ENCODE measurements at places on chromosomes 16 and 17. TPM values are rescaled to one million over a fixed set of nuclear protein-coding genes. Genes with fewer than 3 reads are reported as not detected.

Gene APOBR
- not detected for total RNA-seq

Gene KRT24
- total RNA-seq = not detected

Gene EXOC3L1
- total RNA-seq = 0.98 TPM

Gene OR3A3
- not detected for total RNA-seq

Gene IFT20
- 46.9 TPM for total RNA-seq

Gene KRTAP4-6
- not detected for total RNA-seq

Gene ATP2A1
- 0.18 TPM for total RNA-seq

Gene EME1
- total RNA-seq = not detected

Gene MARVELD3
- not detected for total RNA-seq

Gene KRT39
- total RNA-seq = not detected

Gene MPV17L
- total RNA-seq = 1.1 TPM

Gene SLFN14
- not detected for total RNA-seq

Gene TBC1D3I
- 0.09 TPM for total RNA-seq

Gene CDRT15
- total RNA-seq = not detected

Gene KRTAP4-1
- total RNA-seq = not detected

Gene TLCD3B
- 0.18 TPM for total RNA-seq

Gene RGS11
- 1.2 TPM for total RNA-seq

Gene STX4
- total RNA-seq = 24.2 TPM

Gene EVI2A
- total RNA-seq = 11.0 TPM

Gene KIF1C
- total RNA-seq = 59.5 TPM

Gene HS3ST3A1
- total RNA-seq = 8.3 TPM

Gene PLD6
- total RNA-seq = 3.1 TPM

Gene ABCC6
- 0.63 TPM for total RNA-seq

Gene CXCL16
- 2.6 TPM for total RNA-seq

Gene CLCN7
- total RNA-seq = 432 TPM

Gene PRAC1
- total RNA-seq = not detected

Gene CARD14
- total RNA-seq = not detected

Gene SLC47A1
- 0.27 TPM for total RNA-seq

Gene TP53TG3B
- not detected for total RNA-seq

Gene CD300E
- not detected for total RNA-seq

Gene SNX20
- total RNA-seq = not detected

Gene TNP2
- total RNA-seq = not detected

Gene KRTAP16-1
- not detected for total RNA-seq

Gene P2RX5
- total RNA-seq = 1.2 TPM

Gene ABCC12
- not detected for total RNA-seq

Gene HSD17B1
- total RNA-seq = 4.7 TPM

Gene TEX2
- 24.6 TPM for total RNA-seq

Gene NAGPA
- total RNA-seq = 50.6 TPM

Gene TEKT3
- total RNA-seq = 0.63 TPM

Gene CSH1
- not detected for total RNA-seq

Gene KRTAP4-3
- total RNA-seq = not detected

Gene RHBDL1
- 1.6 TPM for total RNA-seq

Gene CDH16
- not detected for total RNA-seq

Gene CD300A
- total RNA-seq = not detected

Gene CPHXL2
- not detected for total RNA-seq

Gene SNX11
- total RNA-seq = 4.7 TPM

Gene ZMYND15
- 0.18 TPM for total RNA-seq

Gene KRTAP9-4
- not detected for total RNA-seq

Gene C1QTNF1
- 42.1 TPM for total RNA-seq

Gene ALDH3A1
- total RNA-seq = not detected

Gene CDH3
- not detected for total RNA-seq

Gene BLMH
- total RNA-seq = 35.9 TPM

Gene ASGR1
- total RNA-seq = 2.8 TPM

Gene PRAC2
- total RNA-seq = not detected

Gene ANKRD40CL
- total RNA-seq = not detected

Gene DLX3
- not detected for total RNA-seq

Gene FN3K
- total RNA-seq = 0.74 TPM

Gene MYCBPAP
- 1.7 TPM for total RNA-seq

Gene CIBAR2
- total RNA-seq = not detected

Gene PYY
- total RNA-seq = not detected
